Mucosa of gallbladder (tissue), 1 donor: ENCODE measurements at places on chromosomes 2 and 18. TPM values are rescaled to one million over a fixed set of nuclear protein-coding genes. Genes with fewer than 3 reads are reported as not detected.
A peak's percentile ranks its signal among the peaks of the same experiment; 100 is the strongest.

DNA sequence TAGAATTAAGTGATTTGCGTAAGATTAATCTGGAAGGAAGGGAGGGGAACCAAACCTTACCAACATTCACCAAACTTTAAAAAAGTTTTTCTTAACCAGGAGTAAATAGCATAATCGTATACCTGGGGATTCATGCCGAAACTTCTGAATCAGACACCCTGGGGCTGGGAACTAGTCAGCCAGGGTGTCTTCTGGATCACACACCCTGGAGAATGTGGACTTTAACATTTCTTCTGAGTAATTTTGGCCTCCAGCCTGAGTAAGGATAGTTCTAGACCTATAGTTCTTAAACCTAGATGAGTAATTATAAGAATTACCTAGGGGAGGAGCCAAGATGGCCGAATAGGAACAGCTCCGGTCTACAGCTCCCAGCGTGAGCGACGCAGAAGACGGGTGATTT is 44.1 kb upstream of the MEIS1 start:
- DNase-seq: no peak

DNA sequence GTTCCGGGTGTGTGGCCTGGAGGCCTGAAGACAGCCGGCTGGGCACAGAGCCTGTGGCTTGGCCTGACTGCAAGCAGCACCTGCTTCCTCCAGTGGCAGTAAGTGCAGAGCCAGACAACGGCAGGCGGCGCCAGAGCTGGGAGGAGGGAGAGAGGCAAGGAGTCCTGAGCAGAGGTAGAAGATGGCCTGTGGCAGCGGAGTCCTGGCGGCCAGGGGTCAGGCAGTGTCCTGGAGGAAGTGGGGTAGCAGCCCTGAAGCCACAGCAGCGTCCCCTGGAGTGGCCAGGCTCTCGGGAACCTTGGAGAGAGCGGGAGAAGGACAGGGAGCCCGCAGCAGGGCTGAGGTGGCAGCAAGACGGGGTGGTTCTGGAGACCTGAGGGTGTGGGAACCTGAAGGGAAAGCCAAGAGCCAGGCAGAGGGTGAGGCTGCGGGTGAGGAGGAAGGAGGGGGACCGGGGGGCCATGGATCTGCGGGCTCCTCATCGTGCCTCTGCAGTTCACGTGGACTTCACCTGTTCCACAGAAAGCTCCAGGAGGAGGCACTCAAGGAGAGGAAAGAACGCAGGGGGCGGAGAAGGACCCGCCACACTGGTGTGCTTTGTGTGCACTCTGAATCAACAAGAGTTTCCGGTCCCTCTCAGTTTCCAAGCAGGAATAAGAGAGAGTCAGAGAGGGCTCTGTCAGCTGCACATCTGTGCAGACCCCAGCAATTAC is 85.9 kb downstream of the USP40 start:
- no peak for DNase-seq

DNA sequence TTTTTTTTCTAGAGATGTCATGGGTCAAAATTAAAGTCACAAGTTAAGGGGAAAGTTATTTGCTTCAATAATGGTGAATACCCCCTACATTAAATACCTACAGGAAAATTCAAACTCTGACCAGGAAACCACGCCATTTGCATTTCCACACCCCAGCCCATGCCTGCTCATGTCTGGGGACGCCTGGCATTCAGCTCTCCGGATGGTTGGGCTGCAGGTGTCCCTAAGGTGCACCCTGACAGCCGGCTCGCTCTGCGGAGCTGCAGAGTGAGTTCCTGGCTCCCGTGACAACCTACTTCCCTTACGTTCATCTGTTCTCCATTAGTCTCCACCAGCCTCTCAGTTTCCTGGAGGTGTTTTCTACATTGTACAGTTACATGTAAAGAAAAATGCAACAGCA is 122.7 kb upstream of the RIOK3 start:
- no peak for DNase-seq

- no peak for DNase-seq
Measured at GRCh38 chr2:1051075-1051474, 100.4 kb downstream of the SNTG2 start.

DNA sequence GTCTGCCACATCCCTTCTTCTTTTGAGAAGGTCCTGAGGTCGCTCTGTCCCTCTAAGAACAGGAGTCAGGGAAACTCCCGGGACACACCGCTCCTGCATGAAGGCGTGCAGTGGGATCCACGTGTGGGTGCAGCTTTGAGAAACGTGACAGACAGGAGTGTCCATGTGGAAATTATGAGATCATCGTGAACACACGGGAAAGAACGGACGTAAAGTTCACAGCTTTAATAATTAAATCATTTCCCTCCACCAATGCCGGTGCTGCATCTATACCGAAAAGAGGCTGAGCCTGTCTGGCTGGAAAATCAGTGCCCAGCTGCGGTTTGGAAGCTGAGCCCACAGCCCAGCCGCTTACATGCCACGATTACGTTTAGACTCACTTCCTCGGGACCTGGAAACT is 372.4 kb upstream of the SALL3 start:
- no peak for DNase-seq

GRCh38 chr2:236631281-236631855 is 61.7 kb downstream of the ACKR3 start:
- peak; percentile 25 for DNase-seq

- no peak for DNase-seq
Measured at GRCh38 chr2:223007531-223007930, 44.5 kb upstream of the KCNE4 start.

GRCh38 chr2:63874204-63875130 is 32.8 kb downstream of the UGP2 start:
- DNase-seq: no peak

- DNase-seq: no peak
Measured at GRCh38 chr2:17303054-17303453, 215.2 kb downstream of the RAD51AP2 start.

CHRNG gene
- total RNA-seq: not detected

DNA sequence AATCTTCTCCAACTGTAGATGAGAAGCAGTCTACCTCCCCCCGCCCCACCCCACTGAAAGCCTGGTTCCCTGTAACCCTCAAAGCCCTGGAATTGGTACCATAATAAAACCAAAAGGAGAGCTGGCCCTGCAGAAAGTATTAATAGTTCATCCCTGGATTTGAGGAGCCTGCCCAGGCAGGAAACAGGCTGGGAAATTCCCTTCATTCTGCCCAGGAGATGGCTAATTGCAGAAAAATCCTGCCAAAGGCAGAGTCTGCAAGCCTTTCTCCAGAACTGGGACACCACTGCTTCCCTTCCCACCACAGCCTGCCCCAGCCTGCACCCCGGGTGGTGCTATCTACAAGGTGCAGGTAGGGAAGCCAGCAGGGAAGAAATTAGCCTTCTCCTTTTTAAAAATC is 16.3 kb downstream of the GKN2 start:
- no peak for DNase-seq

GRCh38 chr18:3250237-3251107 is 2.9 kb downstream of the MYL12A start:
- DNase-seq: no peak

DNA sequence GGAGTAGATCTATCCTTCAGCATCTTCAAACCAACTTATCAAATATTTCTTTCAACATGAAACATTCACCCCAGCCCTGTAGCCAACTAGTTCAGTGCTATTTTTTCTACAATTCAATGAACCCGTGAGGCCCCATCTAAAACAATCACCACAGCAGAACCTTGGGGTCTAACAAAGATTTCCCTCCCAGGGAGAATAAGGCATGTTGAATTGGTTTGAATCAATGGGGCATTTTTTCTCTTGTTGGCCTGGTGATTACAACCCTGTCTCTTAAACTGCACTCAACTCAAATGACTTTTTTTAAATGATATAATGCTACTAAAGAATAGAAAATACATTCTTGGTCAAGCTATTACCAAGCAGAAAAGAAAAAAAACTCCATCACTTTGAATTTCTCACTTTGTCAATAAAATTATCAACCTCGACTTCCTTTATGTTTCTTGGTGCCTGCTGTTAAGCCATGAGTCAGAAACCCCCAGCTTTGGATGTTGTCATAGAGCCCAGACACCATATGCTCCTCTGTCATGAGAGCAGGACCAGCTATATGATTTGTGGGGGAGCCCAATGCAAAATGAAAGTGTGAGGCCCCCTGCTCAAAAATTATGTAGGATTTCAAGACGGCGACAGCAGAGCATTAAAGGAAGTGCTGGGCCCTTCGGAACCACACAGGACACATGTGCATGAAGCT is 282.4 kb downstream of the MEIS1 start:
- DNase-seq: no peak

NOSTRIN gene
- 36.1 TPM for total RNA-seq

PPP1R1C gene
- total RNA-seq: 8.8 TPM

DNA sequence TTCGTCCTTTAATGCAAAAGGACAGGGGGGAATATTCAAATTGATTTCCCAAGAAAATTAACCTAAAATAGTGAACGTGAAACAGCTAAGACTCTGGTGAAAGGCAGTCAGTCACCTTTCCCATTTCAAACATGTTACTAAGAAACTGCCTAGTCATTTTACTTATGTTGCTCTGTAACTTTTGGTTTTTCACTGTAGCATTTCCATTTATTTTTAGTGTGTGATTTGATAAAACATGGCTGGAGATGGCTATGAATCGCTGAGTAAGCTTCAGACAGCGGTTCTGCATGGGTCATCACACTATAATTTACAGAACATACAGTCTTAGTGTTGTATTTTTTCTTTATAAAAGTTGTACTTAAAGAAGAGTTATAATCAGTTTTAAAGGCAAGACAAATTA is 16.0 kb upstream of the KIDINS220 start:
- no peak for DNase-seq

DNA sequence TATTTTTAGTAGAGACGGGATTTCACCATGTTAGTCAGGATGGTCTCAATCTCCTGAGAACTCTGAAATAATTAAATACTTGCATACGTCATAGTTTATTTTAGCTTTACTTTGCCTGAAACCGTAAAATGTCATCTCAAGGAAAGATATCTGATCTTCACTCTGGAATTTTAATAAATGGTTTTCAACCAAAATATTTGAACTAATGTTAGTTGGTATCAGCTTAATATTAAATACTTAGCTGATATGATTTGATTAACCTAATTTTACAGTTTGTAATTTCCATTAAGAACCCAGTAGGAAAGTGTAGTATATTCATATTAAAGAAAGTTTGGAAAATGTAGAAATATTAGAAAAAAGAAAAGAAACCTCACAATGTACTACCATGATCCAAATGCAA is 41.4 kb upstream of the STON1 start:
- no peak for DNase-seq

ZSWIM2 gene
- total RNA-seq: not detected

DNA sequence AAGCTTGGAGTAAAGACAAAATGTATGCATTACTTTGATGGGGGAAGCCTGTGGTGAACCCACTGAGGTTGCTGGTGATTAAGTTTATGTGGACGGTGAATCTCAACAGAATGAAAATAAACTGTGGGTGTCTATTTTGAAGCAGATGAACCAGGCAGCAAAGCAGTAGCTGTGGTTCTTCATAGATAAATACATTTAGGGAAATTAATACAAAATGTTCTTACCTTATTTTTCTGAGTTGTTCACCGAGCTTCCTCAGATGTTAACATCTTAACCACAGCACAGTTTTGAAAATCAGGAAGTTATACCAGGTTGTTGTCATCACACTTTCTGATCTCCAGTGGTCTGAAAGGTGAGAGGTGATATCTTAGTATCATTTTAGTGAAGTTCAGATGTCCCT is 53.9 kb downstream of the NCK2 start:
- no peak for DNase-seq

GRCh38 chr2:233120459-233120858 is 60.3 kb downstream of the INPP5D start:
- DNase-seq: no peak

SOWAHC gene
- 19.4 TPM for total RNA-seq

DNA sequence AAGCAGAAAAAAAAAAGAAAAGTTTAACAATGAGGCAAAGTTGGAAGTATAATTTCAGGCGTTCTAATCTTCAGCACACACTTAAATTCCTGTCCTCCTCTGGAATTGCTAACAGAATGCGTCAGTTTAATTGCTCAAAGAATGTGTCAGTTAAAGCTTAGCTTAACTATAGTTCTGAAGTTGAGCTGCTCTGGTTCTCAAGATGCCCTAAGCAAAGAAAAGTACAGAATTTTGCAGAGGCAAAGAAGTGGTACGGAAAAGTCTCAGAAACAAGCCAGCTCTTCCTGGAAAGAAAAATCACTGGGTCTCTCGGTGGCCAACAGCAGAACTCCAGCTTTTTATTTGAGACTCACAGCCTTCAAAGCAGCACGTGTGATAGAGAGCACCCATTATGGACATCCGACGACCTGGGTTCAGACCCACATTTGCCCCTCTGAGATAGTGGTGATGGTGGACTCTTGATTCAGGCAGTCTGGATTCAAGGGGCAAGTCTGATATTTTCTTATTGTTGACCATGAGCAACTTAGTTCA is 22.2 kb upstream of the MYO3B start:
- DNase-seq: no peak
